Aorta (tissue), 5 donors: ENCODE measurements at places on chromosomes 6 and 20.

GRCh38 chr6:20302168-20302567 lies 89.9 kb upstream of the MBOAT1 start:
- no peak for DNase-seq

DNA sequence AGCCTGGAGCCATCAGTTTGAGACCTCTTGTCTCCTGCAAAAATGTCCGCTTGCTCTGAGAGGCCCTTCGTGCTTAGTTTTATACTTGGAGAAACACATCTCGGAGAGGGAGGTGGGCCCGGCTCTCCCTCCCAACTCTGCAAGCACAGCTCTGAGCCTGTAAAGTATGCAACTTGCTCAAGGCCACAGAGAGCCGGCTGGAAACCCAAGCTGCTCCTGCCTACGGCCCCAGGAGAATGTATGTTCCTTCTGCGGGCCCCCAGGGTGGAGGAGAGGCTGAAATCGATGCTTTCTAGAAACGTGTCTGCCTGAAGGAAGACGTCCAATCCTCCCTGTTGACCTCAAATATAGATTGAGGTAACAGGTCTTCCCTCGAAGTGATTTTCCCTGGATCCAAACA lies 205.4 kb downstream of the PREX1 start:
- DNase-seq = peak; percentile 70

DNA sequence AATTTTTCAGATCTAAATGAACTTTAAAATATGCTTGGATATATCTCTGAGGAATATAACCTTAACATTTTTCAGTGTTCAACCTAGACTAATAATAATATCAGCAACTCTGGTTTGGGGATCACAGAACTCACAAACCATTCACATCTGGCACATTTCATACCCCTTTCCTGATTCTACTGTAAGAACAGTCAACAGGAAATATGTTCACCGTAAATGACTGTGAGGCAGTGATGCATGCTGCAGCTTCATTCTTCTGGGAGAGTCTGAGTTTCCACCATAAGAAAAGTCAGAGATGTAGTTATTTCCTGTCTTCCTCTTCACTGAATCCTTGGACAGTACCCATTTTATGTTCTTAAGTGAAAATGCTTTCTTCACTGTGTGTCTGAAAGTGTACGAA lies 134.2 kb upstream of the IFNGR1 start:
- DNase-seq = no peak

- DNase-seq = peak; percentile 83
Measured at GRCh38 chr6:4313044-4313686, 177.8 kb upstream of the ECI2 start.

DNA sequence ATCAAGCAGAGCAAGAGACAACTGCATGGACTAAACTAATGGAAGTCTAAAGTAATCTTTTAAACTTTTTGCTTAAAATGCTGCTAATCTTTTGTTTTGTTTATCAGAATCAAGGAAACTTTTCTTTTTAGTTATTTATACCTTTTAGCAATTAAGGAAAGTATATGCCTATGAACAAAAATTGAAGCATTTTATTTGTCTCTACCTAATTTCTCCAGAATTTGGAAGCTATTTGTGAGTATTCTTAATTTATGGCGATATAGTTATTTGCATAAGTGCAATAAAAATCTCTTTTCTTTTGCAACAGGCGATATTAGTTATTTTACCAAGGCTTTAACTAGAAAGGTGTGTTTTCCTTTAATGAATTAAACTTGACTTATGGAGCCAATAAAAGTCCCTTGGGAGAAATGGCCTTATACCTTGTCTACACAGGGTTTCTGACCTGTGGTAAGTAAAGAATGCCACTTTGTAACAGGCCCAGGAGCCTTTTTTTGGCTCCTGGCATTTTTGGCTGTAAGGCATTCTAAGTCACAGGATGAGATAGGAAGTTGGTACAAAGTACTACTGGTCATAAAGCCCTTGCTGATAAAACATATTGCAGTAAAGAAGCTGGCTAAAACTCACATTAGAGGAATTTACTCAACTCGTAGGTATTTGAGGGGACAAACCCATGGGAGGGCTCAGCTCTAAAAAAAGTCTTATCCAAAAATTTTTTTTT lies 37.2 kb downstream of the TMEM14A start:
- DNase-seq = no peak
